ENCODE measurements at places on chromosomes 4 and X.
A peak's percentile ranks its signal among the peaks of the same experiment; 100 is the strongest.

DNA sequence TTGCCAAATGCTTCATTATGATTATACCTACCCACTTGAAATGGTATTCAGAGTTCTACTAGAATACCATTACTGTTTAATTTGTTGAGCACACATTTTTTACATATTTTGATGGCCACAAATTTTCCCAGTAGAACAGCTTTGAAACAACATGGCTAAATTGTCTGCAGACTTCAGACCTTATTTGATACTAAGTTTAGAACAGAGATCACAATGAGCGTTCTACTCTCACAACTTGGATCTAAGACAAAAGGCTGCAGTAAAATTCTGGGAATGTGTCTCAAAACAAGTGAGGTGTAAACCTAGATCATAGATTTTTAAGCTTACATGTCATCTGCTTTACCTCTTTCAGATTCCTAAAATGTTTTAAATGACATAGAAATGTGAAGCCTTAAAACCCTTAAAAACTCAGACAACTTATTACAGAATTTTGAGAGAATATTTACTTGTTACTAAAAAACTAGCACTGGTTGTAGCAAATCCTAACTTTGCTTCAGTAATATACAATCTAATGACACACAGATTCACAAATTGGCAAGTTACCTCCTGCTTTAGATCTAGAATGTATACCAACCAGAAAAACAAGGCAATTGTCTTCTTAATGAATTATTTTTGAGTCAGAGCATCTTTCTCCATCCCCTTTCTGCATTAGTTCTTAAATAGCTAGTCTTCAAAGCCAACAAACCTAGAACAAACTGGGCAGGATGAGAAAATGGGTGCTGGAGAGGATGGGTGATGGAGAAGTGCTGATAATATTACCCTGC lies 243.3 kb downstream of the SLC7A11 start:
- DNase-seq = peak; percentile 15

DNA sequence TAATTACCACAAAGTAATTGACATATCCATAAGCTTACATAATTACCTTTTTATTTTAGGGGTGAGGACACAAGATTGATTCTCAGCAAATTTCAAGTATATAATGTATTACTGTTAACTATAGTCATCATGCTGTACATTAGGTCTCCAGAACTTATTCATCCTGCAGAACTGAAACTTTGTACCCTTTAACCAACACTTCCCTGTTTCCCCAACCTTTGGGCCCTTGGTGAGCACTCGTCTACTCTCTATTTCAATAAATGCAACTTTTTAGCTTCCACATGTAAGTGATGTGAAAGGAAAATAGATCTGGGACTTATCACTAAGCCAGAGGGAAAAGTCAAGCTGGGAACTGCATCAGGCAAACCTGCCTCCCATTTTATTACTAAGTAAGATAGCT lies 33.6 kb upstream of the CCNG2 start:
- DNase-seq = no peak

DNA sequence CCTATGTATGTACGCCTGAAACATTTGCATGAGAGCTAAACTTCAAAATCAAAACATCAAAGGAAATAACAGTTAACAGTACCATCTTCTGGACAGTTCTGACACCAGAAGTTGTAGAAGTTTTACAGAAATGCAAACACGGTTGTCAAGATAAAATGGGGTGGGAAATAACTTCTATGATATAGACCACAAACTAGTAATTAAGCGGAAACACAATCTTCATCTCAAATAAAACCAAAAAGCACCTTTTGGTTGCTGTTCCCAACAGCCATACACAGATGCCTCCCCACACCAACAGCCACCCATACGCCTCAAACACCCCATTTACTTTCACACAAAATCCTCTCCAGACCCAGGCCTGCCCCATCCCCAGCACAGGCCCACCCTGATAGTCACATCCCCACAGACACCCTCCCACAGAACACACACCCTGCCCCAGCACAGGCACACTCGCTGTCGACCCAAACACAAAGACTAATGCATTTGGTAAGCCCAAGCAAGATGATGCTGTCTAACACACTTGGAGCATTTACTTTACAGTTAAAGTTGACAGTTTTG lies 64.3 kb downstream of the TAPT1 start:
- no peak for DNase-seq

- no peak for DNase-seq
These were observed 13.9 kb downstream of the SLC2A9 start for GRCh38 chr4:10007436-10007740.

DNA sequence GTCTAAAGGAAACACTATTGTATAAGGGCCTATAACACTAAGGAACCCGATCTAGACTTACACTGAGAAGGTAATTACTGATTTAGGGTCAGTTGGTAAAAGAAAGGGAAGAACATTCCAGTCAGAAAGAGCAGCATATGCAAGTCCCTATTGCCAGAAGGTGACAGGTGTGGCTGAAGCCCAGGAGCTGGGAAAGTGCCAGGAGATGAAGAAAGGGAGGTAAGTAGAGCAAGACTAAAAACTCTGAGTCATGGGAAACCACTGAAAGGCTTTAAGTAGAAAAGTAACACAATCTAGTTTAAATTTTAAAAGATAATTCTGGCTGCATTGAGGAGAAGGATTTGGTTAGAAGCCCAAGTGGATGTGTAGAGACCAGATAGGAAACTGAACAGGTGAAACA lies 77.7 kb upstream of the INTU start:
- DNase-seq = no peak

DNA sequence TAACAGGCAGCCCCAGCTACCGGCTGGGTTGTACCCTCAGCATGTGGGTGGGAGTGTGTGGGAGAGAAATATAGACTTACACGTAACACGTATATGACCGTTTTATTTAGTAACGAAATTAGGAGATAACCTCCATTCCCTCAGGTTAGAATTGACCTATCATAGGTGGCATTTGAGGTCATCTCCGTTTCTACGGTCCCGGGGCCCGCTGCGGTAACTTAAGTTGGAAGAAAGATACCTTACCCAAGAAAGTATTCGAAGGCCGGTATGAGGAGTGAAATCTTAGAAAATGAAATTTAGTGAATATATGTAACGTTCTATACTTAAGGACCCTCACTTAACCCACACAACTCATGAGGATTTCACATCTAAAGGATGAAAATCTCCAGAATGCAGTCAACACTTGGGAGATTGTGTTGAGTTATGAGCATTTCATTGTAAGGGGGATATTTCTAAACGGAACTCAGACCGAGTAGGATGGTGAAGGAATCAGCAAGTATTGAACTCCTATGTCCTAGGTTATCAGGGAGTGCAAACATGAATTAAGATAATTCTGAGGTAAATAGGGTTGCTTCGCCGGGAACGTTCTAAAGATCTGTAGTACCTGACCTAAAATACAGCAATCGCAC lies 891 bp downstream of the CISD2 start:
- no peak for DNase-seq

DNA sequence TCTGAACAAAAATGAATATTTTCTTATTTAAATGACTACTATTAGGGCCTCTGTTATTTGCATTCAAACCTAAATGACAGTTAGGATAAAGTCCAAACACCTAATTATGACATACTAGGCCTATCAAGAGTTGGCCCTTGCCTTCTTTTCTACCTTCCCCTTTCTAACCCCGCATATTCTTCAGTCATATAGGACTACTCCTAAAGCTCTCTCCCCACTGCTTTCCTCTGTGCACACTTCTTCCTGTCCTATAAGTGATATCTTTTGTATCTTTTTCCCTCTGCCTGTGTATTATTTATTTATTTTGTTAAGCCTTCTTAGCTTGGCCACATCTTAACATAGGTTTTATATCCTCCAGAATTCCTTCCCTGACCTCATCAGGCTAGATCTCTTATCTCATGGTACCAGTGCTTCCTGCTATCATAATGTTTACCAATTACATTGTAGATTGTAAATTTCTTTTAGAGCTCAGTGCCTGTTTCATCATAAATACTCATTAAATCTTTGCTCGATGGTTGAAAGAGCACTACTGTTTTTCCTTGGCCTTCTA lies 22.5 kb downstream of the ERVMER34-1 start:
- DNase-seq = no peak

- DNase-seq = no peak
These were observed 160.7 kb downstream of the FHIP1A start for GRCh38 chr4:151569650-151570049.

DNA sequence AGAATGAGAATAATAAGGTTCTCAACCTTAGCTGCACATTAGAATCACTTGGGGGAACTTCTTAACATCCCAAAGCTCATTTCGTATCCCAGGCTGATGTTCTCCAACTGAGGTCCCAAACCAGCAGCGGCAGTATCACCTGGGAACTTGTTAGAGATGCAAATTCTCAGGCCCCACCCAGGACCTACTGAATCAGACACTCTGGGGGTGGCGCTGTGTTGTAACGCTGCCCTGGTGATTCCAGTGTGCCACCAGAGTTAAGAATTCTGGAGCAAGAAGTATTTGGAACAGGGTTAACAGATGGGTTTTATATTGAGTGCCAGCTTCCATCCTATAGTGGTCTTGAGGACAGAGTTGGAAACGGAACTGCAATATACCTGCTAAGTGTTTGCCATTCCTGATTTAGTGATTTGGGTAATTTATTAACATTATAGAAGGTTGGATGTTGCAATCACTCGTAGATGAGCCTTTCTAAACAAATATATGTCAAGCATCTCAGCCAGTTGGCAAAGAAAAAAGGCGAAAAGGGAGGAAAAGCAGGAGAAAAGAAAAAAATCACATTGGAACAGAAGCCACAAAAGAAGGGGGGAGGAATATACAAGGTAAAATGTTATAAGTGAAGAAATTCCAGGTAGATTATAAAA lies 141.0 kb downstream of the ARX start:
- DNase-seq = no peak

DNA sequence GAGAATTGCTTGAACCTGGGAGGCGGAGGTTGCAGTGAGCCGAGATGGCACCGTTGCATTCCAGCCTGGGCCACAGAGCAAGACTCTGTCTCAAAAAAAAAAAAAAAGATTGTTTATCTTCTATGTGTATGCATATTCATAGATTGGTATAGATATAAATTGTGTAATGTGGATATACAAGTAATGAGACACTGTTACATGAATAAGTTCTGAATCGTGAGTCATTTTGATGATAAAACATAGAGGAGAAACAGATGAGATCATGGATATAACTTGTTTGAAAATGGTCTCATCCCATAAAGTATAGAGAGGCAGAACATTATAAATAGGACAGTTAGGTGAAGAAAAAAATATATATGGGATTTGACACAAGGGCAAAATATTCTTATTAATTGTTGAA lies 628.0 kb downstream of the IL1RAPL1 start:
- no peak for DNase-seq

GRCh38 chr4:184669251-184669650 lies 19.7 kb downstream of the PRIMPOL start:
- no peak for DNase-seq

DNA sequence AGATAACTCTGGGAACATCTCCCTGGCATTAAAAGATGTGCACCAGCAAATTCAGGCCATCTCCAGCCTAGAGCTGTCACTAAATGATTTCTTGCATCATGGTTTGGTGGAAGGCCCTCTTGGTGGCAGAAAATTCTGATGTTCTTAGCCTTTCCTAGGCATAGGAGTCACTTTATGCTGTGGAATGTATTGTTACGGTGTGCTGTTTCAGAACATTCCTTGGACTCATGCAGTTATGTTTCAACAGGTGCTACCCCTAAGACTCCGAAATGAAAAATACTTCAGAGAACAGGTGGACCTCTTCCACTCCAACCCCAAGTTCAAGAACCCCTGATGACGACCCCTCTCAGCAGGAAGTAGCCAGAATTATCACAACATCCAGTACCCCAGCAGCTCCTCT lies 20.3 kb upstream of the PAPSS1 start:
- no peak for DNase-seq

- DNase-seq = no peak
These were observed 207.5 kb downstream of the CHRDL1 start for GRCh38 chrX:110588164-110588563.

- no peak for DNase-seq
These were observed 45.8 kb upstream of the ARSJ start for GRCh38 chr4:114025176-114025777.

DNA sequence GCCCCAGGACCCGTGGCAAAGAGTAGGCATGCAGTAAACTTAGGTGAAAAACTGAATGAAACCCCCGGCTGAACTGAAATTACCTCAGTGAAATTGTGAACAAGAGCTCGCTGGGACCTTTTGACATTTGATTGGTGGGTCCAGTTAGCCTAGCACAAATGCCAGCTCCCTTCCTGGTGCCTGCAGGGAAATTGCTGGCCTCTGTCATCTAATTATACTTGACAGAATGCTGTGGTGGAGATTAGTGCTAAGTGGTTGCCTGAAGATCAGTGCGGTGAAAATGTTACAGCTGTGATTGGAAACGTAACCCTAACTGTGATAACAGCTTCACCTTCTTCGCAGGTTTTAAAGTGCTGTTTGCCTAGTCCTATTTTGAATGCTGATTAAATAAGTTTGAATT lies 43.0 kb downstream of the ADD1 start:
- no peak for DNase-seq

GRCh38 chr4:11529625-11530201 lies 101.0 kb upstream of the HS3ST1 start:
- DNase-seq = peak; percentile 21

- DNase-seq = no peak
These were observed 30.4 kb downstream of the FNIP2 start for GRCh38 chr4:158799013-158799770.

GRCh38 chr4:139892973-139893736 lies 227.5 kb downstream of the MGST2 start:
- DNase-seq = no peak

- no peak for DNase-seq
These were observed 3.5 kb downstream of the SLC25A43 start for GRCh38 chrX:119402588-119402987.

DNA sequence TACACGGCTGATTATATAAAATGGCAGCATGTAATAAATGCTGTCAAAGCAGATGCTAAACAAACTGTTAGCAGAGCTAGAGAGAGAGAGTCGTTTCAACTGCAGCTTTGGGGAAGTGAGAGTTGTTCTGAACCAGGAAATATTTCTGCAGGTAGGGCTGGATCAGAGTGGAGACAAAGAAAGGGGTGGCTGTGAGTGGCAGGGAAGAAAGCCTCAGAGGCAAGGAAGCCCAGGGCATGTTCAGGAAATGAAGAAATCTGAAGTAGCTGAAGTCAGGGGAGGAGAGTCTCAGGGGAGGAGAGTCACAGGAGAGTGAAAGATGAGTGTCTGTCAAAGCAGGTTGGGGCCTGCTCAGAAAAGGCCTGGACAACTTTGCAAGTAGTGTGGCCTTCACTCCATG lies 48.4 kb upstream of the RPS6KA3 start:
- no peak for DNase-seq

- no peak for DNase-seq
These were observed 48.3 kb downstream of the MEPE start for GRCh38 chr4:87881115-87881514.

DNA sequence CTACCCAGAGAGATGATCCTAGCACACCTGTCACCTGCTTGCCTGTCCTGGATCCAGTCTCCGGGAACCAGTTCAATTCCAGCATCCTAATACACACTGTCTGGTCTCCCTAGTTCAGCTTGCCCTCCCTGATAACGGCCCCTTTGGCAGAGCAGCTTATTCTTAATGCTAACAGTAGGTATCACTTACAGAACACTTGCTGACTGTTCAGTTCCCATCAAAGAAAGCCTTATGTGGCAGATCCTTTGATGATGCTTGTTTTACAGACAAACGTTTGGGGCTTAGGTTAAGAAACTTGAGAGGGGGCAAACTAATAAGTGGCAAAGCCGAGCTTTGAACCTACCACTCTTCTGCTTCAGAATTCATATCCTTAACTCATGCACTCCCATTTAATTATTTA lies 890 bp downstream of the RASSF6 start:
- no peak for DNase-seq

Data from skeletal muscle cell (primary cell).